ENCODE measurements at places on chromosomes 4 and X.

- no peak for DNase-seq
These were observed 545.3 kb upstream of the FAT1 start for GRCh38 chr4:187268940-187269339.

DNA sequence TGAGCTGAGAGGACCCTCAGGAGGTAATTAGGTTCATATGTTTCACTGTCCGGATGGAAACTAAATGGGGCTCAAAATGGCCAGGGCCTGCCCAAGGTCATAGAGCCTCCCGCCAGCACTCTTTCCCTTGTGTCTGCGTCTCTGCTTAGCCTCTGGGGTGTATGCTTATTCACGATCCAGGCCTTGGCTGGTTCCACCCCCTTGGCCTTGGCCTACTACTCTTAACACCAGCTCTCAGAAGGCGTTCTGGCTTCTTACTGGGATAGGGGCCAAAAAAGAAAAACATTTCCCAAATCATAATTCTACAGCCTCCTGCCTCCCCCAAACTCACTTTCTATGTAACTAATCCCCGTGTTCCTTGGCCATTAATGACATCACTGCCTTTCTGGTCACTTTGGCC is 68.8 kb downstream of the RTL5 start:
- DNase-seq = no peak

GRCh38 chr4:106803083-106803482 is 233.0 kb downstream of the DKK2 start:
- no peak for DNase-seq

DNA sequence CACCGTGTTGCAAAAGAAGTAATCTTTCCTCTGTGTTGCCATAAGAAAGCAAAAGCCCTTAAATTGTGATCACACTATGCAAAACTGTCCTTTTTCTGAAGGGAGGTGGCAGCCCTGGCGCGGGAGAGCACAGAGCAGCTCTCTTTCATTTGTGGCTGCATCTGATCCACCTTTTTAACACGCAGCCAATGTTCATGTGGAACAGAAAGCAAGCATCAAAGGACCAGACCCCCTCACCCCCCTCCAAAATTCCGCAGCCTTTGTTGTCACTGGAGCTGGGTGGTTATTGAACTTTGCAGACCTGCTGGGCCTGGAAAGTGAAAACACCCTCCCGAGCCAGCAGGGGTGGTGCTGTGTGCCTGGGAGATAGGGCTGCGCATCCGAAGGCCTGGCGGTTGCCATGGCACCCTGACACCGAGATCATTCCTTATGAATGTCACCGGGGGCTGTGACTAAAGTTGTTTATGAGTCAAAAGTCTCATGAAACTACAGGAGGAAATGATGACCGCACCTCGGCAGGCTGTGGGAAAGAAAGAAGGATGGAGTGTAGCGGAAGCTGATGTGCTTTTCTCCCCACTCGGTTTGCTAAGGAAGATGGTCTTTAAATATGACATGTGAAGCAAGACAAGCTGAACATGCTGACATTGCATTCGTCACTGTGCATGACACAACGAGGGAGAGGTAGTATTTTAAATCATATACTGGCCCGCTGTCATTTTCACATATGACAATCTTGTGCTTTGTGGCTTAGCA is 367.4 kb downstream of the UNC5C start:
- DNase-seq = no peak

DNA sequence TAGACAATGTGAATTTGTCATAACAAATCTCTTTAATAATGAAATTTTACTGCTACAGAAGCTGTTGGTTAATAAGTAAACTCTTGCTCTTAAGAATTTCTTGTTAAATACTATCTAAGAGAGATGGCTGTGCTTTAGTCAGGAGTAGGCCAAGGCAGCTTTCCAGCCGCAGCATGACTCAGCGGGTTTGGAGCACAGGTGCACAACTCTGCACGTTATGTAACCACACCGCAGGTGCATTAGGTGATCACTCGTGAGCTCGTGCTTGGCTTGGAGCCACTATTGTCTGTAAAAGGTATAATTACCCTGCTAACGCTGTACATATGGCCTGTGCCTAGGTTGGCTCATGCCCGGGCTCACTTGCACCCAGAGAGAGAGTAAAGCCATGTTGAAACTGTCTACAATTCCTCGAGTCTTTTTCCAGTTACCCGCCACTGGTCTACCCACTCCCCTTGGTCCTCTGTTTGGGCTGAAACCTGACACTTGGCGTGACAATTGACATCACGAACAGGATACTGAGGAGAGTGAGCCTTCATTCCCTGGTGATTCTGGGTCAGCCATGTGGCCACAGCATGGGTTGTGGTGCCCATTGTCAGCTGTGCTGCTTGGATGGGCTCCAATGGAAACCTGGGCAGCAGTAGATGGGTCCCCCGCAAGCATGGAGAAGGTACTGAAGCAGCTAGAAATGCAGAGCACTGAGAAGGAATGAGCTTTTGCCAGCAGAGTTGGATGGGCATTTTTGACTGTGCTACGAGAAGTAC is 18.4 kb upstream of the ANAPC4 start:
- no peak for DNase-seq

GRCh38 chr4:151727365-151727764 is 33.4 kb downstream of the GATB start:
- DNase-seq = no peak

DNA sequence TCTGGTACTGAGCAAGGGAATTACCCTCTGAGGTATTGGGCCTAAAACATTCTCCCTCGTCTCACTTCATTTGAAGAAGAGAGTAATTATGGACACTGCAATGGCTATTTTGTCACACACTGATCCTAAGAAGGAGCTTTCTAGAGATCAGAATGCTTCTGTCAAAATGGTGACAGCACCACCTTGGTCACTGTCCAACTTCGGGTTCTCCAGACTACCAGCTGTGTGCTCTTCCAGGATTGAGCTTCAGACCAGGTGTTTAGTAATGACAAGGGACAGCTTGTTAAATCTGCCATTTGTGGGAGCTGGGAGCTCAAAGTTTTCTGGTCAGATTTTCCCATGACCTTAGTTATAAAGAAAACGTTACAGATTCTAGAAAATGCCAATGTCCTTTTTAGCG is 105.4 kb downstream of the POLA1 start:
- DNase-seq = no peak

GRCh38 chrX:124098089-124098488 is 136.6 kb downstream of the STAG2 start:
- no peak for DNase-seq

DNA sequence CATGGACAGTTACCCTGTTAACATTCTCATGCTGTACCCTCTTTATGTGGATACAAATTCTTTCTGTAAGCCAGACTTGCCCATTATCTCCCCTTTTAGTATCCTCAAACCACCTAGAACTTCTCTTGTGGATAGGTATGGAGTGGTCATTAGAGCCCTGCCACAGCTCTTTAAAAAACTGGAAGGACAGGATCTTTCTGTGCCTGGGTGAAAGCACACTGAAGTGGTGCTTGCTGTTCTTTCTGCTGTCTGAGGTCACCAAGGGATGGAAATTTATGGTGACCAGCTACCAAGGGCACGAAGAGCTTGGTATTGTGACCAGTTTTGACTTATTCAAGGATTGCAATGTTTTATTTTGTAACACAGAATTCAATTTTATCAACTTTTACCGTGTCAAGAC is 344.2 kb downstream of the CBLL2 start:
- no peak for DNase-seq

- no peak for DNase-seq
These were observed 16.6 kb downstream of the TRIML2 start for GRCh38 chr4:188092824-188093223.

- DNase-seq = no peak
These were observed 8.4 kb downstream of the RPL39 start for GRCh38 chrX:119783026-119783425.

DNA sequence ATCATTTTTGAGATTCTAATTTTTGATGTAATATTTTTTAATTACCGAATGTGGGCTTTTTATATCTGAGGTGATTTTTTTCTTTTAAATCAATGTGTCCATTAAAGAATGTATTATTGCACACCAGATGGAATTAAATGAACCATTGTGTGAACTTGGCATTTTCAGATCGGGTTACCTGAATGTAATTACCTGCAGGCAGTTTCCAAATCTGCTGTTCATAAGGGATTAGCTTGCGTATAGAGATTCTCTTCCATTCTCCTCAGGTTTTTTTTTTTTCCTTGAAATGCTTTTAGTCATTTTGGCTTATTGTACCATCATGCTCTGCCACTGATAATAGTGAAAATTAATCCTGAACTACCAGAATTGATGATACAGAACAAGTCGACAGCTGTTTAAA is 511.5 kb upstream of the ATOH1 start:
- DNase-seq = no peak

DNA sequence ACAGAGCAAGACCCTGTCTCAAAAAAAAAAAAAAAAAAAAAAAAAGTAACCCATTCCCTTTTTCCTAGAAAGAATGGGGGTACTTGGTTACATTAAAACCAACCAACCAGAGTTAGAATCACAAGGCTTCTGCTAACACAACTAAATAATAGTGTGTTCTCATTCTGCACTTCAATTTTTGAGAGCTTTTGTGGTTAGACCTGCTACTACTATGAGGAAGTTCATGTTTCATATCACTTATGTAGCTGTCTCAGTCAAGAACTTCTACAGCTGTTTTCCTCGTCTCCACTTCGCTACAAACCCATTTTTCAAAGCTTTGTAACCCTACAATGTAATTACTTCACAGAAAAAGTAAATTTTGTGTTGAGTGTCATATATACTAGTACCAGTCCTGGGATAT is 58.3 kb downstream of the PDHA2 start:
- DNase-seq = no peak

DNA sequence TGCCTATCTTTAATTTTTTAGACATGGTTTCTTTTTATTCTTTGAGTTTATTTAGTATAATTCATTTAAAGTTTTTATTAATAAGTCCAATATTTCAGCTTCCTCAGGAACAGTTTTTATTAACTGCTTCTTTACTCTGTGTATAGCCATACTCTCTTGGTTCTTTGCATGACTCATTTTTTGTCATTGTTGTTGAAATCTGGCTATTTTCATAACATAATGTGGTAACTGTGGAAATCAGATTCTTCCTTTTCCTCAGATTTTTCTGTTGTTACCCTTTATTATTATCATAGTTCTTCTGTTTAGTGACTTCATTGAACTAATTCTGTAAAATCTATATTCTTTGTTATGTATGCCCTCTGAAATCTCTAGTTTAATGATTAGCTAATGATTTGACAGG is 124.9 kb upstream of the CYSLTR1 start:
- DNase-seq = no peak

- no peak for DNase-seq
These were observed 45.8 kb upstream of the SERTM2 start for GRCh38 chrX:111465669-111466068.

GRCh38 chr4:186918466-186918865 is 194.8 kb upstream of the FAT1 start:
- DNase-seq = no peak

GRCh38 chr4:6337331-6337935 is 67.8 kb downstream of the WFS1 start:
- no peak for DNase-seq

GRCh38 chrX:70479922-70480659 is 35.5 kb downstream of the DLG3 start:
- no peak for DNase-seq

- no peak for DNase-seq
These were observed 47.8 kb upstream of the CLNK start for GRCh38 chr4:10732235-10732913.

DNA sequence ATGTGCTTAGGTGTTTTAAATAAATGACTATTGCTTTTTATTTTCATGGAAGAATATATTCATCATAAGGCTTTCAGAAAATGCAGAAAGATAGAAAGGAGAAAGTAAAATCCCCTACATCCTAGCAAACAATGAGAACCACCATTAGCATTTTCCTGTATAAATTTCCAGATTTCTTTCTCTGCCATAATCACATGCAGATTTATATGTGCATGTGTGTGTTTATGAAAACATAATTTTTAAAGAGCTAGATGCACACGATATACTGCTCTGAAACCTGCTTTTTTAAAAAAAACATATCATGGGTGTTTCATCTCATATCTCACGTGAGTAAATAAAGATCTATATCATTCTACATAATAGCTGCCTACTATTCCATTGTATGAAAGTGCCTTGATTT is 26.4 kb upstream of the PPARGC1A start:
- no peak for DNase-seq

DNA sequence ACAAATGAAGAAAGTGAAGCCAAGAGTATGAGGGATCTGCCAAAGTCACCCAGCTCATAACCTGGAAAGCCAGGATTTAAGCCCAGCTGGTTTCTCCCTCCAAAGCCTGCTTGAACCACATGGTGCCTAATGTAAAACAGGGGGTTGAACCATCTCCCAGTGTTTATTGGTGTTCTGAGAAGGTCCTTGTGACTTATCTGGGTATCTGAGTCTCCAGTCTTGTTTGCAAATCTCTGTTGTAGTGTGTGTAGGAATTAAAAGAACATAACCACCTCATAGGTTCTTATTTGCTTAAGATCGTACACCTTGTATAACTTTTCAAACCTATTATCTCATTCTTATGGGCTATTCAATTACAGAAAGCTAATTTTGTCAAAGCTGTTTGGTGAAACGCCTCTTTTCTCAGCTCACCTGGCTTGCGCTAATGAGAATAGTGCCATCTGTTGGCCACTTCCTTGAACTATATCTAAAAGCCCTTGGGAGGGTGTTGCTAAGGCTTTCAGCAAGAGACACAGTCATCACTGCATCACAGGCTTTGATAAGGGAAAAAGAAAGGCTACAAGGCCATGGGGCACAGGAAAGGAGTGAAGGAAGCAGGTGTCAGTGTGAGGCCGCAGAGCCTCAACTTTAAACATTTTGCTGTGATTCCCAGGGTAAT is 34.0 kb downstream of the ETDB start:
- no peak for DNase-seq

GRCh38 chr4:123564758-123565346 is 168.3 kb downstream of the SPRY1 start:
- DNase-seq = peak; percentile 0

DNA sequence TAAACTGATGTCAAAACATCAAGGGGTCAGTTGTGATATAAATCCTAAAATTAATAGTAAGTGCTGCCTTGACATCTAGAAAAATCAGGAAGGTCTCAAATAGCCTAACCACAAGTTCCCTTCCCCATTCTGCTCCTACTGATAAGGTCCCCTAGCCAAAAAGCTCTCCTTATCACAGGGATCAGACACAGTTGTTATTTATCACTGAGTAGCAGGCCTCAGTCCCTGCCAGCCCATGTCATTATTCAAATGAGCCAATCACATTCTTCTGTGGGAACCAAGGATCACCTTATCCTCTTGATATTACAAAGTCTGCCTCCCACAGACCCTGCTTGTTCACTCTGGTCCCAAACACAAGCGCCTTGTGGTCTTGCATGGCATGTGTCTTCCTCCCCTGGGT is 23.3 kb upstream of the TMEM255A start:
- no peak for DNase-seq

GRCh38 chrX:37946197-37946596 is 60.2 kb upstream of the SYTL5 start:
- no peak for DNase-seq

DNA sequence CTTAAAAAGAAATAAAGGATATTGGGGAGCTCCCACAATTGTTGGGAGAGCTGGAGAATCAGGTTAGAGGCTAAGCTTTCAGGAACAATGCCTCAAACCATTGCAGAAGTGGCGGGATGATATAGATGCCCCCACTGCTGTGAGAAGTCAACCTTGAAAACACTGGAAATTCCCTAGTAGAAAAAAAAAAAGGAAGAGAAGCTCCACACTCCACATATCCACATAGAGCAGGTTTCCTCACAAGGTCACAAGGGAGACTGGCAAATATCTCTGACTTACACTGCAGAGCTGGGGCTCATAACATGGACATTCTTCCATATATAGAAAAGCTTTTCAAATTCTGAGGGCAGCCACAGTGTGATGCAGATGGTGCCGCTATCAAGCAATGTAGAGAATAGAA is 22.7 kb upstream of the OGT start:
- DNase-seq = no peak
